ENCODE measurements at places on chromosomes 6 and 20. TPM values are rescaled to one million over a fixed set of nuclear protein-coding genes. Genes with fewer than 3 reads are reported as not detected.

DNA sequence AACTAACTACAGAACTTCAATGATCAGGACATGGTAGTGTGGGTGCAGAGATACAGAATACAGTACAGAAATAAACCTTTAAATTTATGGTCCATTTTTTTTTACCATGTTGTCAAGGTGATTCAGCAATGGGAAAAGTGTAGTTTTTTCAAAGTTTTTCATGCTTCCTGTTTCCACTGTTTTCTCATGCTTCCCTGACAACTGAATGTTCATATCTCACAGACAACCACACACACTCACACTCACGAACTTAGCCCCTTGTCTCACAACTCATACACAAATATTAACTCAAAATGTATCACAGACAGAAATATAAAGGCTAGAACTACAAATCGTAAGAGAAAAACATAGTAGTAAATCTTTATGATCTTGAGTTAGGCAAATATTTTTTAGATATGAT is 232.6 kb upstream of the CDYL start:
- no peak for DNase-seq

GRCh38 chr6:127191716-127192115 is 73.2 kb downstream of the RSPO3 start:
- no peak for DNase-seq

DNA sequence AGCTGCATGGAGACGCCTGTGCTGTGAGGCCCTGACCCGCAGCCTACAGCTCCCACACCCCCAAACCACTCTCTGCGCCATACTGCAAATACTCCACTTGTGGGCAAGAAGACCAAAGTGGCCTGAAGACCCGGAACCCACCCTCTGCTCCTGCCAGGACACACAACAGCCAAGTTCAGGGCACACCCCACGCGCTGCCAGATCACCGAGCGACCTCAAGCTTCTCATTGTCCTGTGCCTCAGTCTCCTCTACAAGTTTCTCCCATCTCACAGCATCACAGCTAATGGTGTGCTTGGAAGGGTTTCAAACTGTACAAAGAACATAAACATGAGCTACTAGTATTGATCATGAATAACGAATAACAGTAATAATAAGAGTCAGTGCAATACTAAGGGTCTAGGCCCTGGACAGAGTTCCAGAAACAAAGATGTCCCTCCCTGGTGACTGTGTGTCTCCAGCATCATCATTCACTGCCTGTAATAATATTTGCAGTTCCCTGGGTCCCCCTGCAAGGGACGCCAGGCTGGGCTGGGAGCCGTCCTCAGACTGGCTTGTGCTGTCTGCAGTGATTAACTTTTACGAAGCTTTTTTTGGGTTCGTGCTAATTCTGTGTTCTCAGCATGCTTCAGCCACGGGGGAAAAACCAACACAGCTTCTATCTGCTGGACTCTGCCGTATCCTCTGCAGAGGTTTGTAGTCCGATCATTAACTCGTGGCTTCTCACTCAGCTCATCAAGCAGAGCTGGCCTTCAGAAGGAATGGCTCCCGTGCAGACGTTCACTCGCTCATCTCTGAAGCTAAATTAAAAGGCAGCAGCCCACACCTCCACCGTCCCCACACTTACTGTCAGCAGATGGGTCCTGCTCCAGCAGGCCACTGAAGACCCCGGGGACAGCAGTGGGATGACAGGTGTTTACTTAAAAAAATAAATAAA is 81.6 kb upstream of the MPC1 start:
- no peak for DNase-seq

Gene ELOVL4
- total RNA-seq, result 0.54 TPM

- no peak for DNase-seq
Observed at GRCh38 chr20:15593081-15593480, 980.2 kb downstream of the KIF16B start.

DNA sequence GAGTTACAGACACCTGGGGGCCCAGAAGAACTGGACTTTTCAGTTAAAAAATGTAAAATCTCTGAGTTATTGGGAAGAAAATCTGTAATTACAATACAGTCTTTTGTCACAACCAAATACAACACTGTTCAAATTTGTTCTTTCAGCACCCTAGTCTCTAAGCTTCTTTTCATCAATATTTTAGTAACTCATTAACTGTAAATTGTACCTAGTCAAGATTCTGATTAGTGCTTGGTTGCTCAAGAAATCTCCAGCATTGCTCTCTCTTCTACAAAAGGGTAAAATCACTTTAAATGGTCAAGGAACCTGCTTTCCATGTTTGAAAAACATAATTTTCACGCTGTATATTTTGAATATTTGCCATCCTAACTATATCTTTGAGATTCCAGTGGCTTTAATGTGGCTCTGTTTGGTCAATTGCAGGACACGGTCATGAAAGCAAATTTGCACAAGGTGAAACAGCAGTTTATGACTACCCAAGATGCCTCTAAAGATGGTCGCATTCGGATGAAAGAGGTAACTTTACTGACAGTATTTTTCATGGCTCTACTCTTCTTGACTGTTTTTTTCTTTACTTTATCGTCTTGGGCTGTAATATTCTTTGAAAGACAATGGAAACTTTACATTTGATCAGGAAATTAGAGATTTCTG is 9.2 kb downstream of the SCGN start:
- DNase-seq, result no peak

Gene BMP7
- 39.4 TPM for total RNA-seq

DNA sequence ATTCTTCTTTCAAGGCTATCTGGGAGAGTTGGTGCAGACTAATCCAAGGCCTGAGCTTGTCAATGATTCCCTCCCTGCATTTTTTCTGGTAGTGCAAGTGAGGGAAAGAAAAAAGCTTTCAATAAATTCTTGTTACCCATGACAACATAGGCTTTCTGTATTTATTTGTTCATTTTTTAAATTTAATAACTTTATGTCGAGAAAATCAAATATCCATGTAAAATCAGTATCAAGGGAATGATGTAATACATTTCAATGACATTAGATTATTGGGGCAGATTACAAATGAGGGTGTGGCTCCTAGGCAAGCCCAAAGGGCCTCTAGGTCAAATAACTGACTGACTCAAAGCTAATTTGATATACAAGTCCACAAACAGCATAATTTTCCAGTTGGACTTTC is 104.0 kb downstream of the GJA1 start:
- no peak for DNase-seq

Gene NPEPL1
- 23.4 TPM for total RNA-seq
